ENCODE measurements at places on chromosomes 3 and 15. TPM values are rescaled to one million over a fixed set of nuclear protein-coding genes. Genes with fewer than 3 reads are reported as not detected.

- DNase-seq = no peak
Observed at GRCh38 chr15:92936138-92936537, 36.0 kb downstream of the CHD2 start.

The KNG1 gene
- total RNA-seq = not detected

- DNase-seq = no peak
Observed at GRCh38 chr15:68400066-68400456, 31.9 kb downstream of the ITGA11 start.

DNA sequence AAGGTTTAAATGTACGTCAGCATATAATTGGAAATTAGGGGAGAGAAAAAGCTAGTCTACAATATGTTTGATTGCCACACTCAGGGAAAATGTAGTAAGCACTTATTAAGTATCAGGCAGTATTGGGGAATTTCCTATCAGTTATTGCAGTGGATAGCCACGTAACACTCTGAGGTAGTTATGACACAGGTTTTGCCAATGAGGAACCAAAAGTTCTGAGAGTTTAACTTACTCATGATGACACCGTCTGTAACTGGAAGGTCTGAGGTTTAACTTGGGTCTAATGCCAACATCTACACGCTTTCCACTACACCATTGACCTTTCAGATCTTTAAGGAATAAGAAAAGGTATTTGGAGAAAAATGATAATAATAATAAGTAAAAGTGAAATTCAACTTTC is 89.5 kb downstream of the ZMAT3 start:
- no peak for DNase-seq

DNA sequence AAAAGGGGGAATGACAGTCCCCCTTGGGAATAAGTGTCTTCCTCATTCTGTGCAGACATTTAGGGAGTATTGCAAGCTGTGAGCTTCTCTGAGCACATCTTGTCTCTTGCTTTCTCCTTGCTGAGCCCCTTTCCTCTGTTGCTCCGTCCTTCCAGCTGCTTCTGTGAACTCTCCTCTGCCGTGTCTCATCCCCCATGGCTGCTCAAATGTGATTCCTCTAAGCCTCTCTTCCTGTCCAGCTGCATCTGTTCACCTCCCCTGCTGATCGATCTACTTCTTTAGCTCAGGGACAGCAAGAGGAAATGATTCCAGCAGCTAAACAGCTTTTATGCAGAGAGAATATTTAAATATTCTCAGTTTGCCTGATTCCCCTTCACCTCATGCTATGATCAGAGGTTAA is 328.0 kb upstream of the DNAJC19 start:
- no peak for DNase-seq

The IL17RB gene
- total RNA-seq = 16.5 TPM

GRCh38 chr3:116260491-116260890 is 184.8 kb downstream of the LSAMP start:
- no peak for DNase-seq

DNA sequence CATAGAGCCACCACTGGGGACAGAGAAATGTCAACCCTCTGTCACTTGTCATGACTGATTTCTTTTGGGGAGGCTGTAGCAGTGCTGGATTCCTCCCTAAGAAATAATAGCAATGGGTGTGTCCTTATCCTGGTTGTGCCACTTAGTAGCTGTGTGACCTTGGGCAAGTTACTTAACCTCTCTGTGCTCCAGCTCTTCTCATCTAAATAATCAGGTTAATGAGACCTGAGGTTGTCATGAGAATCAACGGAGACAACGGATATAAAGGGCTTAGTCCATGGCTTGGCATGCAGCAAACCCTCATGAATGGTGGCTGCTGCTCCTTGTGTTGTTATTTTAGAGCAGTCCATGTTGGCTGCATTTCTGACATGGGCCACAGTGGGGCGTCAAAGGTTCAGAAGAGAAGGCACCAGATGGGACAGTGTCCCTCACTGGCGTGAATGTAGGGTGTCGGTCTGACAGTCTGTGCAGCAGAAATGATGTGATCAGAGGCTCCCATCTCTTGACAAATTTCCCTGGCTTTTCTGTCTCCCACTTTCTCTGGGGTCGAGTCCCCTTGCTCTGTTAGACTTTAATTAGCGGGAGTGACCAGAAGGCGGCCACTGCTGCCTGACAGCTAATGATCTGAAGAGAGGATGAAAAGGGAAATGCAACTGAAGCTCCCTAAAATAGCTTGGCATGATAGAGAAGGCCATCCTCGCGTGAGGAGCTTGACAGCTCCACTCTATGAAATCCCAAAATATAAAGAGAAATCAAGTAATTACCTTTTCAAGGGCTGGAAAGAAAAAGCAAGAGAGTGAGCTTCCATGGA is 209.4 kb downstream of the CADPS start:
- peak; percentile 75 for DNase-seq

The PROS1 gene
- total RNA-seq = 5.6 TPM

The BFSP2 gene
- not detected for total RNA-seq

The CLRN1 gene
- total RNA-seq = not detected

GRCh38 chr3:48024401-48024800 is 8.2 kb upstream of the MAP4 start:
- no peak for DNase-seq

GRCh38 chr3:127728417-127729015 is 55.8 kb downstream of the ABTB1 start:
- no peak for DNase-seq

The PLSCR5 gene
- not detected for total RNA-seq

DNA sequence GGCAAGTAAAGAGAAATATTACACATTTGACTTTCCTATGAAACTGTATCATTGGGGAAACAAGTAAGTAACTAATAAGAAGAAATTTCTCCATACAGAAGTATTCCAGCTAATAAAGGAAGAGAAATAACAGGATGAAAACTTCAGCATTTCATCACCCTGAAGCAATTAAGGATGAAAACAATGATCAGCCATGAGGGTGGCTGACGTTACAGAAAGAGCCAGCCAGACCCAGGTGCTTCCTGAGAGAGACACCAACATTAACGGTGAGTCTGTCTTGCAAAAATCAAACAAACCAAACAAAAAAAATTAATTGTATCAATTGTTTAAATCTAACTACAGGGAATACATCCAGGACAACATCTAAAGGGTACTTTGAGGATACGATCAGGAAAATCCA is 190.0 kb downstream of the ARRDC4 start:
- no peak for DNase-seq

DNA sequence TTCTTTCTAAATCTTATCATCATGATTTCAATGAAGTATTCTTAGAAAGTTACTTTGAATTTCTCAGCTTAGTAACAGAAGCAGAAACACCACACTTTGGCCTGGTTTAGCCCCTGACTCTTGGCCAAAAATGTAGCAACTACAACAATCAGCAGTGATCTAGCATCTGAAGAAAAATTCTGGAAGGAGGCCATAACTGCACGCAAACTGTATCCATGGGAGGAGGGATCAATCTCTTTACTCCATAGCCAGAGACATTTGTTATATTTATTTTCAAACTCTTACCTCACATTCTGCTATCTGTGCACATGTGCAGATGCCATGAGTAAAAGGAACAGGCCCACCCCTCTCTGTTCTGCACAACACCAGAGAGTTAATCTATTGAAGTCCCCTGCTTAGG is 251.0 kb upstream of the P2RY1 start:
- DNase-seq = no peak
